Tibial nerve (tissue), 4 donors: ENCODE measurements at places on chromosomes 1 and 21.

DNA sequence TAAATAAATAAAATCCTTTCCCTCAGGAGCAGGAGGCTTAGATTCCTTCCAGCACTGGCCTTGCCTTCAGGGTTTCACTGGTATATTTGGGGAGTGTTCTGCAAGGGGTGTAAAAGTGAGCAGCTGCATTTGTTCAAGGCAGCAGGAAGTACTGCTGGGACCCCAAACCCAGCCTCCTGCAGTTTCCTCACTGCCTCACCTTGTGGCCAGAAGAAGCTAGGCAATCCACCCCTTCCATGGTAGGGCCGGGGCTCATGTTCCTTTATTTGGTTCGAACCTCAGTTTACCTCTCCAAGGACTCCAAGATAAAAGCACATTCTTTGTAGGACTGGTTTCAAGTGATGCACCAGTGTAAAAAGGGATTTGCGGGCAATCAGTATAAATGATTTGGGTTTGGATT, 21.0 kb upstream of the CFAP126 start:
- DNase-seq, result no peak

GRCh38 chr1:231883382-231883781, 256.8 kb downstream of the DISC1 start:
- no peak for DNase-seq

DNA sequence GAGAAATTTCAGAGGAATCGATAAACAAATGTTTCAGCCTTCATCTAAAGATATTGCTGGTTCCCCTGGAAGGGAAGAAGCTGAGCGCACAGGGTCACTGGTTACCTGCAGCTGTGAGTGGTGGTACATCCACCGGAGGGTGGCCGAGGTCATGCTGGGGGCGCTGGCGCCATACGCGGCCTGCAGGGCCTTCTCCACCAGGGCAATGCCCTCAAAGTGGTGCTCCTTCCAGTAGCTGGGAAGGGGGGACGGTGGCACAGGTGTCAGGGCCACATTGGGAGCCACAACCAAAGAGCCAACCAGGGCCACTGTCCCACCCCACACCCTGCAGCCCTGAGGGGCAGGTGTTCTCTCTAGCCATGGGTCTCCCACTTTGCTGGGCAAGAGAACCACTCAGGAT, 4.7 kb downstream of the AKR7A3 start:
- DNase-seq, result no peak

DNA sequence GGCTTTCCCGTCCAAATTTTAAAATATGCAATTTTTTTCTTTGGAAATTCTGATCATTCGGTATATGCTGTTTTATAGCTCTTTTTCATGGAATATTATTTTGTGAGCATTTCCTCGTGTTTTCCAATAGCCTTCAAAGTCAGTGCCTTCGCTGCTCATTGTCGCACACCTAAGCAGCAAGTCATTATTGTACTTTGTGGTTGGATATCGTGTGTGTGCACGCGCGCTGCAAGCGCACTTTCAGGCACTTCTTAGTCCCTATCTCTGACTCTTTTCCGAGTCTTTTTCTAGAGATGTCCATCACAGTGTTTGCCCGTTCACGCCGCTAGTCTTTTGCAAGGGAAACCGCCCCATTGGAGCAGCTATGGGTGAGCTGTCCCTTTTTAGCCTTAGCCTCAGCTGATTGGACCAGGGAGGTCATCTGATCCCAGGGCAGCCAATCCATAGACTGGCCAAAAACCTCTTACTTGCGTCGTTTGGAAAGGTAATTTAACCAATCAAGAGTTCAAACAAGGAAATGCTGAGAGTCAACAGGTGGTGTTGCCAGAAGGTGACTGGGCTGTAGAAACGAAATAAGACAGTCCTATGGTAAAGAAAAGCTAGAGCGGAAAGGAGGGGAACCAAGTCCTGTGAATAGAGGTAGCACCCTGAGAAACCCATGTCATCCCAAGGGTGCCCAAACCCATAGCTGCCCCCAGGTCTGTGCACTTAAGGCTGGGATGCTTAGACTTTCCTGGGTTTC, 710 bp upstream of the HYI start:
- peak; percentile 43 for DNase-seq

DNA sequence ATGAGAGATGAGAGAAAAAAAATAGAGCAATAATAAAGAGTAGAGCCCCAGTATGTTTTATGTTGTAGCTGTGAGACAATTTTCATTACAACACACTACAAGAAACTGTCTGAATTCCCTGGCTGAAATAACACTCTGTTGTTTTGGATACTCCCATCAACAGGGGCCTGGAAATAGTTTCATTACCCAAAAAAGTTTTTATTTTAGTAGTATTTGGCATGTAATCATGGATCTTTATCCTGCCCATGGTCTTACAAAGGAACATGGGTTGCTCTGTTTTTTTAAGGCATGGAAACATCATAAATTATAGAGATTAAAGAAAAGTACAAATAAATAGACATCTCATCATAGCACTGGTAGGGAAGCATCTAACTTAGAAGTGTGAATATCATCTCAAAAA, 56.3 kb downstream of the GNG12 start:
- DNase-seq, result no peak

- no peak for DNase-seq
These were observed 66.7 kb upstream of the GJB5 start for GRCh38 chr1:34688006-34688741.

DNA sequence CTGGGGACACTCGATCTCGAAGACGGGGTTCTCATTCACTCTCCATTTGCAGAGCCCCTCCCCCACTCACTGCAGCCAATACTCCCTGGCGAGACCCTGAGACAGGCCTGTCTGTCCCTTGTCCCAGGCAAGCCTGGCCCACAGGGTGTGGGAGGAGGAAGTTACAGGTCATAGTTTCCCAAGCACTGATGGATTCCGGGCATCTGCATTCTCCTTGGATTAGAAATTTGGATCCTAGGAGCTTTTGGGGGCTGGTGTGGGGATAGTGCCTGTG, 11.3 kb downstream of the WNT3A start:
- no peak for DNase-seq

GRCh38 chr1:234925440-234926263, 203.0 kb downstream of the TOMM20 start:
- no peak for DNase-seq

- DNase-seq, result no peak
These were observed 49.7 kb downstream of the PBX1 start for GRCh38 chr1:164608651-164609057.

GRCh38 chr1:101310506-101310905, 73.7 kb downstream of the S1PR1 start:
- DNase-seq, result no peak

DNA sequence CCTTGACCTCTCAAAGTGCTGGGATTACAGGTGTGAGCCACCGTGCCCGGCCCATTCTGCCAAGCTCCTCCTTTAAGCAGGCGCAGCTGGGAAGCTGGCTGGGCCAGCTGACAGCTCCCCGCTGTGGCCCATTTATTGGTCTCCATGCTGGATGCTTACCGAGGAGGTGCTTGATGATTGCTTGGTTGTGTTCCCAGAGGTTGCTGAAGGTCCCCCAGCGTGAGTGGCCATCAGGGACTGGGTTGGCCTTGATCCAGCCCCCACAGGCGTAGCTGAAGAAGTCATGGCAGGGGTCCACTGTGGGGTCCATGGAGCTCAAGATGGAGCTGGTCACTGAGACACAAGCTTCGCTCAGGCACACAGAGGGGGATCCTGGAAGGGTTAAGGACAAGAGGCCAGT, 17.7 kb downstream of the ECE1 start:
- DNase-seq, result no peak

- DNase-seq, result no peak
These were observed 108.0 kb upstream of the ADAR start for GRCh38 chr1:154716011-154716410.

- no peak for DNase-seq
These were observed 1.3 kb downstream of the PUM1 start for GRCh38 chr1:31064111-31064717.

DNA sequence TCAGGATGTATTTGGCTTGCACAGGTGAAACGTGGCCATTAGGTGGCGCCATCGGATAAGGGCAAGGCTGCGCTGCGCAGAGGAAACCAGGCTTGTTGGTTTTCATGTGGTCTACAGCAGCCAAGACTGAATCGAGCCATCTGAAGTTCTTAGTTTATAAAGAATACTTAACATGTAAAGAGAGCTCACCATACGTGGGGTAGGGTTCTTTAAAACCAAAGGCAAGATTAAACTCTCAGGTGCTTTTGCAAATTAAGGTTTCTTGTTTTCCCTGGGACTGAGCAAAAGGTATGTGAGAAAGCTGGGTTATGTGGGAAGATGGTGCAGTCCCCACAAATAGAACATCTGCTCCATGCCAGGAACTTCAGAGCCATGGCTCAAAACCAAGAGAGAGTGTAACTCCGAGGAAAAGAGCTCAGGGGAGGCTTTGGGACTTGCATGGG, 9.3 kb downstream of the MASP2 start:
- DNase-seq, result peak; percentile 84

DNA sequence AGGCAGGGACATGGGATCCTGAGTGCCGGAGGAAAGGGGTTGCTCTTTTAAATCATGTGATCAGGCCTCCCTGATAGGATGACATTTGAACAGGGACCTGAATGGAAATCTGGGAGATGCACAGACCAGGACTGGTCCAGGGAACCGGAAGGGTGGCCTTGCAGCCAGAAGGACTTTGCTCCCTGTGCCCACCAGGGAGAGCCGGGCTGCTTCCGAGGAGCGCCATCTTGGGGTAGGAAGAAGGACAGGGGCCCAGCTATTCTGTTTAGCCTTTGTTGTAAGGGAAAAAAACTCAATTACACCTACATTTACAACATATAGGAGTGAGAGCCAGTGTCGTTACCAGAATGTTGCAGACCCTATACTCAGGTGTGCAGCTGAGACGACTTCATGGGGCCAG, 5.5 kb downstream of the KLHDC7A start:
- no peak for DNase-seq

GRCh38 chr21:41683815-41684214, 83.0 kb downstream of the RIPK4 start:
- no peak for DNase-seq

DNA sequence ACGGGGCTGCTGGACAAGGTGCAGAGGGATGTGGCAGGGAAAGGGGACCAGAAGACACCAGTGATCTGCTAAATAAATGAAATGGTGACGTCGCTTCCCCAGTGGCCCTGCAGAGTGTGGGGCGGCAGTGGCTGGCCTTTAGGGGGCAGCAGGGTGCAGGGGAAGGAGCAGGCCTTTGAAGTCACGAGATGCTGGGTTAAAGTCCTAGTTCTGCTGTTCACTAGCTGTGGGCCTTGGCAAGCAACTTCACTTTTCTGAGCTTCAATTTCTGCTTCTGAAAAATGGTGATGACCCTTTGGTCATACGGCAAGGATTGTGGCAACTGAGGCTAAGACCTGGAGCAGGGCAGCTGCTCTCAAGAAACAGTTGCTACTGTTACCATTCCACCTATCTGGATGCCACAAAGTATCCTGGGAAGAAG, 9.2 kb upstream of the GALE start:
- no peak for DNase-seq

DNA sequence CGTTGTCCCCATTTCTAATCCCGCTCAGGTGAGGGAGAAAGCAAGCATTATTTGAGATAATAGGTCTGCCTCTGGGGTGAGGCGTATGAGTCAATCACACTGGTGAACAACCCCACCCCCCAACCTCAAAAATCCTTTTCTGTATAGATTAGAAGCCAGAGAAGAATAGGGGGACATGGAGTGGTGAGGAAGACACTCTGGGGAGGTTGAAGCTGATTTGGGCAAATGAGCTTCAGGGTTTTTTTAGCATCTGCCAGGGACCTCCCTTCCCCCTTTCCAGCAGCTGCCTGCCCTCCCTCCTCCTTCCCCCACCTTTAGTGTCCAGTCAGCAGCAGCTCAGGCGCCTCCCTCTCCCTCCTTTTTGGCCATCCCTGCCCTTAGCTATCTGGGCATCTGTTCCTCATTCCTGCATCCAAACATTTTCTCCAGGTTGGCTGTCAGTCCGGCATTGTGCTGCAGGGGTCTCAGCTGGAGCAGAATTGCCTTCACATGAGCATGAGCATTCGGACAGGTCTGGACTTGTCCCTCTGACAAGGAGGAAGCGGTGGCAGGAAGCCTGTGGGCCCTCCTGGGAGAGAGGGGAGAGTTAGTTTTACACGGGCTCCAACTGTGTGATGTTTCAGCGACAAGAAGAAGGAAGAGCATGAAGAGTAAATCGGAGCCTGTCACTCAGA, 30.8 kb upstream of the PTGFRN start:
- DNase-seq, result no peak

DNA sequence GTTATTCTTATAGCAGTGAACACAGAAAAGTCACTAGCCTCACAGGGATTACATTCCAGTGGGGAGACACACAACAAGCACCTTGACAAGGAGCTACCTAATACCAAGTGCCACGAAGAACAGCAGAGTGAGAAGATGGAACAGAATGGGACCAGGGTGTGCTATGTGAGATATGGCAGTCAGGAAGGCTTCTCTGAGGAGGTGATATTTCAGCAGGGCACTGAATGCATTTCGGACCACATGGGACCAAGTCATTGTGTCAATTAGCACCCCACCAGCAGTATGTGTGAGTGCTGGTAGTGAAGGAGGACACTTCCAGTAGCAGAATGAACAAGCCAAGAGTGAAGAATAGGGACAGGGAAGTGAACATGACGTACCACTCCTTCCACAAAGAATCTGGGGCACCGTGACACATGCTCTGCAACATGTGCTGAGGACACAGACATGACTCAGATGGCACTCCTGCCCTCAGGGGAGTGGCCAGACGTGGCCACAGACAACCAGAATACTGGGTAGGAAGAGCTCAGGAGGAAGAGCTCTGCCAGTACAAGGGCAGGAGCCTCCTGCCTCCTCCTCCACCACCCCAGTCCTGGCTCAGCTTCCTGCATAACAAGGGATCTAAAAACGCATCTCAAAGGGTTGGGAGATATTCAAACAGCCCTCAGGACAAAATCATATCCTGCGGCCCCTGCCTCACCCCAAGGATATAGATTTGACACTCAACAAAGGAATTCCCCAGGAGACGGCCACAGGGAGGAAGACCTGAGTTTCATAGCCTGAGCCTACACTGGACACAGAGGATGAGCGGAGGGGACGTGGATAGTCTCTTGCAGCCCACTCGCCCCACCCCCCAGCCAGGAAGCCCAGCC, 102.5 kb downstream of the TRABD2B start:
- DNase-seq, result no peak

- no peak for DNase-seq
These were observed 19.8 kb downstream of the PGLYRP3 start for GRCh38 chr1:153292740-153293479.

DNA sequence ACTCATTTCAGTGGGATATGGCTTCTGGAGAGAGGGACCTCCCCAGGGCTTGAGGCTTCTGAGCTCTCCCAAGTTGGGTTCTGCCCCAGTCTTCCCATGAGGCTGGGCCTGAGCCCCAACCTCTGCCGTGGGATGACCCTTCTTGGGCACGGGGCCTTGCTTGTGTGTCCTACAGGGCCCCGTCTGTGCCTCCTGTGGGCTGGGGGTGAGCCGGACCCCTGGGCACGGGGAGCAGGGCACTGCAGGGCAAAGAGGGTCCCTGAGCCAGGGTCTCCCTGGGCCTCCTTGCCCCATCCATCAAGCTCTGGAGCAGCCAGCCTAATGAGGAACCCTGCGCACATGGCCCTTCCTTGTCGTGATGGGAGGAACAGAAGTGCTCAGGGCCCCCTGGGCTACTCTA, 5.2 kb upstream of the SMYD3 start:
- DNase-seq, result no peak
